Activated CD4-positive, alpha-beta T cell treated with anti-CD3 and anti-CD28 coated beads for 1 hour (primary cell): ENCODE measurements at places on chromosomes 11 and 22.

- DNase-seq: no peak
These were observed 404.6 kb upstream of the CNTN5 start for GRCh38 chr11:98616098-98616655.

DNA sequence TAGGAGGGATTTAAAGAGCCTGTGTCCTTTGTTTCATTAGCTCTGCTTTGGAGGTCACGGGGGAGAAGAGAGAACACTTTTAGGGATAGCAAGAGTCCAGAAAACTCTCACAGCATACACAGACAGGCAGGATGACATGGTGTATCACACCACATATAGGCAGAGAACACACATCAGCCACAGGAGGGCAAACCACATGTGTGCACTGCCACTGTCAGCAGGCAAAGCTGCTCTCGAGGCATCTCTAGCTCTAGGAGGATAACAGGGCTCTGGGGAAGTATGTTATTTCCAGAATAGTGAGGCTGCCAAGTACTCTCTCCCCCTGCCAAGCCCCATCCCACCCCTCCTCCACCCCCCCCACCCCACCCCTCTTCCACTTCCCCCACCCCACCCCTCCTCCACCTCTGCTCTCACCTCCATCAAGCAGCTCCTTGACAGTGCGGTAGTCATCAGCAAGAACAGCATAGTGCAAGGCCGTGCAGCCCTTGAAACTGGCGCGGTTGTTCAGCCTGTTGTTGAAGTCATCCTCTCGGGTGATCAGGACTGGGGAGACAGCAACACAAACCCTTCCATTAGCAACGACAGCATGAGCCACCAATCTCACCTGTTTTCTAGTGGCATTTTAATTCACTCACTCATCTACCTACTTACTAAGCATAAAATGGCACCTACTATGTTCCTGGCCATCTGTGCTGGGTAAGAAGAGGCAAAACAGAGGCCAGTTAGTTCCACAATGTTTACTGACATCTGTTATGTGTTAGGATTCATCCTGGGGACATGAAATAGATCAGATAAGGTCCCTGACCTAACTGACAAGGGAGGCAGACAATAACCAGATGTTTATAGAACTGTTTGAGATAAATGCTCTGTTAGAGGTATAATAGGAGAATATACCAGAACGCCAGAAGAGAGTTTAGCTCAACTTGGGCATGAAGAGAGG is 75.6 kb downstream of the CLPB start:
- no peak for DNase-seq

DNA sequence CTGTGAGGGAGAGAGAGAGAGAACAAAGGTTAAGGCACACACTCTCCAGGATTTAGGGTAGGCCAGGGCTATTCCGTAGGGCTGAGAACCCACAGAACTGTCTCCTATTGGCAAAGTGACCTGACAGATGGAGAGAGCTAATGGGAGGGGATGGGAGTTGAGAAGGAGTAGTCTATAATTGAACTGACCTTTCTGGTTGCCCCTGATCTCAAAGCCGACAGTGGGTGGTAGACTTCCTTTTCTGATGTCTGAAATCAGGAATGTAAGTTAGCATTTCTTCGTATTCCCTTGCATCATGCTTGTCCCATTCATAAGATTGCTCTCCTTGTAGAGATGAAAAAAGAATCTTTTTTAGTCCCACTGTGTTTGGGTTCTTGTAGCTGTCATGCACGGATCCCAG is 210.1 kb downstream of the NTM start:
- DNase-seq: no peak

GRCh38 chr11:20022363-20023081 is 137.8 kb downstream of the DBX1 start:
- no peak for DNase-seq

GRCh38 chr11:75845324-75845723 is 30.3 kb downstream of the UVRAG start:
- DNase-seq: no peak

GRCh38 chr22:37047006-37047405 is 4.5 kb upstream of the KCTD17 start:
- no peak for DNase-seq

DNA sequence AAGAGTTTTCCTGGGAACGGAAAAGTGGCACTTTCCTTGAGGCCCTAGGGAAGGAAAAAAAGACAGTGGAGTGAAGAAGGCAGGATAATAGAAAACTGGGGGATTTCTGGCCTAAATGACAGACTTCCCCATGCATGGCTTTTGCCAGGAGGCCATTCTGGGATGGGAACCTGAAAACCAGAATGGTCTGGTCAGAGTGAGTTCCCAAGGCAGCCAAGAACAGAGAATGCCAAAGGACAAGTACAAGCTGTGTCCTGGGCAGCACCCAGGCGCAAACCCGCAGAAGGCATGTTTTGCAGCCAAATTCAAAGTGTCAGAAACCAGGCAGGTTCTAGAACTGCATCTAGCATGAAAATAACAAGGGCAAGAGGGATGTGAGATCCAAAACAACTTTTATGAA is 162.4 kb downstream of the SPON1 start:
- DNase-seq: no peak
